ENCODE measurements at places on chromosomes 4 and X.

GRCh38 chr4:18882468-18882867 lies 860.9 kb upstream of the LCORL start:
- no peak for DNase-seq

DNA sequence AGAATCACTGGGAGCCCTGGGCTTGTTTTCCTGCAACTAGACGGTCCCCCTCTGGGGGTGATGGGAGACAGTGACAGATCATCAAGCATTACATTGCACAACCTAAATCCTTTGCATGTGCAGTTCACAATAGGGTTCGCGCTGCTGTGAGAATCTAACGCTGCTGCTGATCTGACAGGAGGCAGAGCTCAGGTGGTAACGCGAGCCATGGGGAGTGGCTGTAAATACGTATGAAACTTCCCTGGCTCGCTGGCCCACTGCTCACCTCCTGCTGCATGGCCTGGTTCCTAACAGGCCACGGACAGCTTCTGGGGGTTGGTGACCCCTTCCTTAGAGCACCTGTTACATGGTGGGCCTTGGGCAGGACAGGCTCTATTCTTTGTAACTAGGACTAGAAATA lies 10.4 kb downstream of the PAQR3 start:
- no peak for DNase-seq

DNA sequence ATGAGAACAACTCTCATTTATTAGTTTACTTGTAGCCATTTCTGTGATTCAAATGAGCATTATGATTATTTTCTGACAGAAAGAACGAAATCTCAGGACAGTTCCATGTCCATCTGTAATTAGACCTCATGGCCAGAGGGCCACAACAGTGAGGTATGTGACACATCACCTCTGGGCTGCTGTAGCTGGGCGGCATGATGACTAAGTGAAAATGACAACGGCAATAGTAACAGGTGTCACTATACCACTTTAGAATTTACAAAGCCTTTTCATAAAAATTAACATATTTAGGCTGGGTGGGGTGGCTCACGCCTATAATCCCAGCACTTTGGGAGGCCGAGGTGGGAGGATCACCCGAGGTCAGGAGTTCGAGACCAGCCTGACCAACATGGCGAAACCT lies 252.6 kb downstream of the CBR4 start:
- DNase-seq: no peak

DNA sequence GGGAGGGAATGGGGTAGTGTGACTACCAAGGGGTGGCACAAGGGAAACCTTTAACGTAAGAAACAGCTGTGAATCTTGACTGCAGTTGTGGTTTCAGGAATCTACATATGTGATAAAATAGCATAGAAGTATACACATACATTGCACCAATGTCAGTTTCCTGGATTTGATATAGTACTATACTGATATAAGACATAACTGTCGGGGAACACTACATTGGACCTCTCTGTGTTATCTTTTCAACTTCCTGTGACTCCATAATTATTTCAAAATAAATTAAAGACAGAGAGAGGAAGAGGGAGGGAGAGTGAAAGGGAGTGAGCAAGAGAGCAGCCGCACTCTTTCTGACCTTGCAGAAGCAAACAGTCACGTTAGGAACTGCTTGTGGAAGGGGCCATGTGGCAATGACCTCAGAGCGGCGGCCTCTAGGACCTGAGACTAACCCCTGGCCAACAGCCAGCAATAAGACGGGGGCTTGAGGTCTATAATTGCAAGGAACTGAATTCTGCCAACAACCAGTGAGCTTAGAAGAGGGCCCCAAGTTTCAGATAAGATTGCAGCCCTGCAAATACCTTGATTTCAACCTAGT lies 47.4 kb downstream of the NALF2 start:
- DNase-seq: no peak

DNA sequence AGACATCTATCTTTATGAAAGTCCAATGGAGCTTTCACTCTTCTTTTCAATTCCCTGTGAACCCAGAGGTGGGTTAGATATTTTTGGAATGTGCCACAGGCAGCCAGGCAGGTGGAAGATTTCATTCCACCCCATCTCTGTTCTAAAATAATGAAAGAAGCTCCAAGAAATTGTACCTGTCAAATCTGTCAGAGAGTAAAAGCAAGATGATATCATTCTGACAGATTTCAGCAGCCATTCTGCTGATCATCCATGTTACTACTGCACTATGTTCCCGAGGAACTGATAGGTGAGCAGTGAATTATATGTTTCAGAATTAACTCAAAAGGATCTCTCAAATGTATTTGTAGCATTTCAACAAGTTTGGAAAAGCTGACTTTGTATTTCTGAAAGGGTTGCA lies 339.5 kb upstream of the SPANXN4 start:
- no peak for DNase-seq

- DNase-seq: no peak
Measured at GRCh38 chrX:123422875-123423274, 238.8 kb downstream of the GRIA3 start.

DNA sequence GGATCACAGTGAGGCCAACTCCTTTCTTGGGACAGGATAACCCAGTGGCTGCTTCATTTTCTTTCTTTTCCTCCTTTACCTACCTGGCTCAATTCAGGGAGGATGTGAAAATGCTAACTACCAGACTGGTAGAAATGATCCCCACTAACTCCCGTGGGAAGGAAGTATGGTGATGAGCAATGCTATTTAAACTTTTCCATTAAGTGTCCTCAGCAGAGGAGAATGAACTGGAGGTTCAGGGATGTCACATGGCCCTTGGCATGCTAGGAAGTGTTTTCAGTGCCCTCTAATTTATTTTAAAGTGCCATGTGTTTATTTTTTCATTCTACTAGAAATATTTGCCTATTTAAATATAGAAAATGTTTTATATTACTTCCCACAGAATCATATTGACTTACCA lies 363.9 kb downstream of the PPP3CA start:
- DNase-seq: no peak

DNA sequence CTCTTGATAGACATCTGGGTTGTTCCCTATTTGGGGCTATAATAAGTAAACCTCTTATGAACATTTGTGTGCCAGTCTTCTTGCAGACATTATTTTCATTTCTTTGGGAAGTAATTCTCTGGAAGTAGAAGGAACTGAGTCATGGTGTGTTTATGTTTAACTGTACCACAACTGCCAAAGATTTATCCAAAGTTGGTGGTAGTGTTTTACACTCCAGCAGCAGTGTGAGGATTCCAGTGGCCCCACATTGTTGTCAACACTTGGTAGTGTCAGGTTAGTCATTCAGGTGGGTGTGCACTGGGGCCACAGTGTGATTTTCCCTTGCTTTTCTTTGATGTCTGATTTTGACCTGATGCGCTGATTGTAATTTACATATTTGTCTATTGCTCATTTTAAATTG lies 5.0 kb upstream of the UVSSA start:
- DNase-seq: no peak

DNA sequence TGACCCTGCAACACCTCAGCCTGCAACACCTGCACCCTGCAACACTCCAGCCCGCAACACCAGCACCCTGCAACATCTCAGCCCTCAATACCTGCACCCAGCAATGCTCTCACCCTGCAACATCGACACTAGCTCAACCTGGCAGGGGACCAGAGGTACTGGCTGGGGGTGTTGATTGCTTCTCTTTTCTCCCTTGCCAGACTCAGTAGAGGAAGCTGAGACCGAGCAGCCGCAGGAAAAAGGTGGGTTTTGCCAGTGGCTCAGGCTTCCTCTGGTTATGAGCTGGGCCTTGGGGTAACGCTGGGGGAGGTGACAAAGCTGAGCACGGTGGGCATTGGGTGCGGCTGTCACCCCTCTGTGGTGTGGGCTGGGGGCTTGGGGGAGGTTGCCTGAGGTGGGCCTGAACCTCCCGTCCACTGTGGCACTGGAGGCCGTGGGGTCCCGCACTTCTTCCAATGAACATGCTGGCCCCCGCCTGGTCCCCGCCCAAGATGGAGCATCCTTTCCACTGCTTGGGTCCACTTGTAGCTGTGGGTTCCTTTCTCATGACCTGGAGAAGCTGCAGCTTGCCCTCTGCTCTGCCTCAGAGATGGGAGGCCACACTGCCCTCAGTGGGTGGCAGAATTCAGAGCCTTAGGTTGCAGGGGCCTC lies 26.0 kb downstream of the SH3TC1 start:
- no peak for DNase-seq

- no peak for DNase-seq
Measured at GRCh38 chr4:151169223-151169622, 69.8 kb downstream of the RPS3A start.

GRCh38 chr4:6926081-6926480 lies 16.5 kb downstream of the TBC1D14 start:
- DNase-seq: no peak

Data from cerebellar nuclear complex (tissue), 1 donor.